ENCODE measurements at places on chromosomes 6 and 20.

- DNase-seq = no peak
Measured at GRCh38 chr6:83006270-83006905, 59.3 kb downstream of the UBE3D start.

- DNase-seq = no peak
Measured at GRCh38 chr6:144305985-144306384, 20.9 kb downstream of the UTRN start.

DNA sequence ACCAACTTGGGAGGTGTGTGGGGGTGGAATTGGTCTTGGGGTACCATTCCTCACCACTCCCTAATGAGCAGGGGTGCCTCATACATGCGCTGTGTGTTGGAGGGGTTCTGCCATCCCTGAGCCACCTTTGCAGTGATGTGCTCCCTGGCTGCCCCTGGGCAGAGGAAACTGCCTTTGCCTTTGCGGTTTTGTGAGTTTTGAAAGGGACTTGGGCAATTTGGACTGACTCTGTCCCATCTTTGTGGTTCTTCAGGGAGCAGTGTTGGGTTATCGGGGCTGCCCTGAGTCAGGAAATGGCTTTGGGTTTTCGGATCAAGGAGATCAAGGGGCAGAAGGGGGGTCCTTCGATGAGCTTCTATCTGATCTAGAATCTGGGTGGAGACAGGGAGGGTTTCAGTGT, 3.9 kb upstream of the PHACTR3 start:
- no peak for DNase-seq

- no peak for DNase-seq
Measured at GRCh38 chr6:147075381-147075780, 128.8 kb upstream of the STXBP5 start.

- DNase-seq = no peak
Measured at GRCh38 chr6:65531533-65531932, 175.5 kb downstream of the EYS start.

- DNase-seq = no peak
Measured at GRCh38 chr20:32184961-32185603, 22.5 kb downstream of the PLAGL2 start.

All from psoas muscle (tissue), 8 donors.